ENCODE measurements at places on chromosomes 5 and 9.

DNA sequence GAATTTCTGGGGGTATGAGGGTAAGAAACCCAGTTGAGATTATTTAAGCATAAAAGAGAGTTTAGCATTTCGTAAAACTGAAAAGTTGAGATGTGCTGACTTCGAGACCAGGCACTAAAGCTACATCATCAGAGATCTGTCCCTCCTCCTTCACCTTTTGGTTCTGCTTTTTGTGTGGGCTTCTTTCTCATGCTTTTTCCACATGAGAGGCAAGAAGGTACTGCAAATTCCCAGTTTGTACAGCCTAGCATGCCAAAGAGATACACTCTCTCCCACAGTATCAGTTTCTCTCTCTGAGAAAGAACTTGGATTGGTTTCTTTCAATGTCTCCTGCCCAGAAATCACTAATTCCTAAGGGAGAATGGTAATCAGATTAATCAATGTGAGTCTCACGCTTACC is 584.7 kb downstream of the SEMA5A start:
- no peak for DNase-seq

DNA sequence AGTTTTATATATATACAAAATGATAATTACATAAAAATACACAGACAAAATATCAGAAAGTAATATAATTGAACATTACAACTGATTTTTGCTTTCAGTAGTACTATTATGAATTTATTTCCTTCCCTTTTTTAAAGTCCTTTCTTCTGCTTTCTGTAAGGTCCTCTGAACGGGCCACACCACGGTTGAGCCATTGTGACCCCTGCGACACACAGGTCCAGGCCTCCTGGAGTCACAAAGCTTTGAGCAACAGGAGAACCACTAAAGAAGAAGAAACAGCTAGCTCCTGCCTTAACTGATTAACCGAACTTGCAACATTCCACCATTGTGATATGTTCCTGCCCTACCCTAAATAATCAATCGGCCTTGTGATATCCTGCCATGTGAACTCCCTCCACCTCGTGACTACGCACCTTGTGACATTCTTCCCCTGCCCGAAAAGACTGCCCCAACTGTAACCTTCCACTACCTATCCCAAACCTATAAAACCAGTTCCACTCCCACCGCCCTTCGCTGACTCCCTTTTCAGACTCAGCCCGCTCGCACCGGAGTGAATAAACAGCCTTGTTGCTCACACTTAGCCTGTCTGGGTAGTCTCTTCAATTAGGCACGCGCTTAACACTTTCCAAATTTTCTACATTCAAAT is 375.0 kb upstream of the RFX3 start:
- no peak for DNase-seq

DNA sequence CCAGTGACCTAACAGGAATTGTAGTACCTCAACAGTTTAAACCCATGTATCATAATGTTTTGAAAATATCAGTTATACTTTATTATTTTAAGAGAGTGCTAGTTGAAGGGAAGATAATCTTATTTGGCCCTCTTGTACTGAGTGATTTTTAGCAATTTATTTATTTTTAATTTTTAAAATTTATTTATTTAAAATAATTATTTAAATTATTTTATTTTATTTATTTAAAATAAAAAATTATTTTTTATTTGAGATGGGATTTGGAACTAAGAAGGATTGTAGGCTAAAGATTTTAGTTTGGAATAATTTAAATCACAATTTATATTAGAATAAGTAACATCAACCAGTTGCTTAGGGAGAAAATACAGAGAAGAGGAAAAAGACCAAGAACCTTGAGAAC is 54.2 kb downstream of the NAA35 start:
- no peak for DNase-seq

DNA sequence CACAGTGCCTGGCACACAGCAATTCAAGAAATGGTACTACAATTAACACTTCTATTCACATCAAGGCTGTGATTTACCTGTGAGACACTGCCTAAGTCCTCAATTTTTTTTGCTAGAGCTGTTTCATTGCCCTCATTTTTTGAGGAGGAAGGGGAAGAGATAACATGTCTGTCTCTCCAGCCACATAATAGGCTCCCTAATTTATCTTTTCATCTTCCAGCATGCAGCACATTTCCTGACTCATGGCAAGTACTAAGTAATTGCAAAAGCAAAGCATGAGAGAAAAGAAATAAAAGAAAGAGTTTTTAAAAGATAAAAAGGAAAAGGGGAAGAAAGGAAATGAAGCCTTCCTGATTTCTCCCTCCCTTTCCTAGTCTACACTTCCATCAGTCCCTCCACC is 26.9 kb upstream of the RNF38 start:
- no peak for DNase-seq

DNA sequence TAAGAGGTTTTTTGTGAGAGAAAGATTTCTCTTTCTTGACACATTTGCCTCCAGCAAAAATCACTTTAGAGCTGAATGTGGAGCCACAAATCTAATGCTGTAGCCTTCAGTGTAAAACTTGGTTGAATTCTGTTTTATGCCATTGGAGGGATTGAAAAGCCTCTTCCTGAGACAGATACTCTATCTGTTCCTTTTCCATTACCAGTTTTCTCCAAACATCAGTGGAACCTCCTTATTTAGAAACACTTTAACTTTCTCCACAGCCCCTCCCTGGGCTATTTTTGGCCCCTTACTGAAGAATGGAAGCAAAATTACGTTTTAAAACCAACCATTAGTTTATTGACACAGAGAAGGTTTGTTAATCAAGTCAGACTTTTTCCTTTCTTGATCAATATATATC is 155.3 kb downstream of the PJA2 start:
- no peak for DNase-seq

GRCh38 chr9:38251036-38251860 is 141.3 kb upstream of the ALDH1B1 start:
- DNase-seq = no peak

DNA sequence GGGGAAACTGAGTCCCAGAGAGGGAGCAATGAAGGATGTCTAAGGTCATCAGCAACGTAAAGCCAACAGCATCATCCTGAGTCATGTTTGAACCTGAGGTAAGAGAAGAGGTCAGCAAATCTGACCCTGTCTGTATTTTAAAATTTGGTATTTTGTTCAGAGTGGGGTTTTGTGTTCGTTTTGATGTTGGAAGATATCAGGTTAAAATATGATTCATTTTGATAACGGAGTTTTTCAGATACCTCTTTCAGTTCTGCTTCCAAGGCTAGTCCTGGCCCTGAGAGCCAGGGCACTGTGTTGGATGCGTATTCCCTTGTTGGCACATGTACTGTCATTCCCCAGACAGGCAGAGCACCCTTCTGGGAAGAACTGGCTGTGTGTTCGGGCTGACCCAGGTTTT is 291.0 kb downstream of the NSG2 start:
- no peak for DNase-seq

- no peak for DNase-seq
Observed at GRCh38 chr5:133602835-133603380, 9.4 kb downstream of the FSTL4 start.

GRCh38 chr5:141868541-141868940 is 9.7 kb downstream of the PCDH1 start:
- no peak for DNase-seq

DNA sequence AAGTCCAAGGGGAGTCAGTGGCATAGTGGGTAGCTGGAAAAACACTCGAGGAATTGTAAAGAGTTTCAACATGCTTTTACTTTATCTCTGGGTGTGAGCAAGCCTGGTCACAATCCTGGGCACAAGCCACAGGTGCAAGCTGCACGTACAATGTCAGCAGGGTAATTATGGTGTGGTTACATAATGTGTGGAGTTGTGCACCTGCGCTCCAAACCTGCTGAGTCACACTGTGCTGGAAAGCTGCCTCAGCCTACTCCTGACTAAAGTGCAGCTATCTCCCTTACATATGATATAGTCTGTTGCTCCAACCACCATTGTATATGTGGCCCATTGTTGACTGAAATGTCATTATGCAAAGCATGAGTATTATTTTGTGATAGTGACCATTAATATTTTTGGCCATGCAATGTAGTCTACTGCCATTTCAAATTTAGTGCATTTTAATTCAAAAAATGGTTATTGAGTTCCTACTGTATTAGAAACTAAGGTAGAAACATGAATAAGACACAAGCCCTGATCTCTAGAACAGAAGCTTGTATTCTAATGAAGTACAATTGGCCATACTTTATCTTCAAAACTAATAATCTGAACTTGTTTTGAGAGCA is 160.9 kb upstream of the SLC30A5 start:
- DNase-seq = no peak

DNA sequence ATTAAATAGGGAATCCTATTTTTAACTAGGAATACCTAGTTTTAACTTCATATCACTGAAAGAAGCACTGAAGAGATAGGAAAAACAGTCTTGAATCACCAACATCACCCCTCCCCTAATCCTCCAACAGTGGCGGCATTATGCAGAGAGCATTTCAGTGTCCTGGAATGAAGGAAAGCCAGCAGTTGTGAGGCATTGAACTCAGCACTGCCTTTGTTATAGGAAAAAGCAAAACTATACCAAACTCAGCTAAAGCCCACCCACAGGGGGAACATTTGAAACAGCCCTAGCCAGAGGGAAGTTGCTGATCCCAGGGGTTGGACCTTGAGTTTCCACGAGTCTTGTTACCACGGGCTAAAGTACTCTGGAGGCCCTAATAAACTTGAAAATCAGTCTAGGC is 310.6 kb upstream of the EDIL3 start:
- no peak for DNase-seq

DNA sequence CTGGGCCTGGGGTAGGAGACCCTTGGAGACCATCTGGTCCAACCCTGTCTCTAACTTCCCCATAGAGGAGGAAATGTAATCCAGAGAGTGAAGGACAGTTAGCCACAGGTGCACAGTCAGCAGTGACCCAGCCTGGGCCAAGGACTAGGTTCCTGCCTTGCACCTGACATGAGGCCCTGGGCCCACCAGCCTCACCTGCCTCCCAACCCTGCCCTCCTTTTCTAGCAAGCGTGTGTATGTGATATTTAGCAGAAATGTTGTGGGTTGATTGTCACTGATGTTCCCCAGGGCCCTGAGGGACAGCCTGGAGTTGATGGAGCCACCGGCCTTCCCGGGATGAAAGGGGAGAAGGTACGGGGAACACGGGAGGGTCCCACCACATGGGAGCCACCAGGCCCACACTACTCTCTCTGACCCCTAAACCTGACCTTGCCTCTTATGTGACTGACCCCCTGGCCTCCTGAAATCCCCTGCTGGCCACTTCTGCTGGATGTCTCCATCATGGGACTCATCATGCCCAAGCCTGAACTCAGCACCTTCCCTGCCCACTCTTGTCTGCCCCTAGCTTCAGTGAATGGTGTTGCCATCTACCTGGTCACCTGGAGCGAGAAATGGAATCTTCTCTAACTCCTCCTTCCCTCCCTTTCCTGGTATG is 79.2 kb upstream of the TGFBR1 start:
- DNase-seq = no peak

GRCh38 chr5:58153255-58153654 is 306.6 kb downstream of the PLK2 start:
- DNase-seq = no peak

GRCh38 chr5:3325201-3325971 is 270.2 kb upstream of the IRX1 start:
- DNase-seq = no peak

GRCh38 chr9:126953041-126953809 is 38.6 kb downstream of the RALGPS1 start:
- no peak for DNase-seq

GRCh38 chr5:150510460-150511263 is 2.7 kb downstream of the NDST1 start:
- no peak for DNase-seq

- no peak for DNase-seq
Observed at GRCh38 chr9:91100878-91101450, 260.8 kb downstream of the AUH start.

DNA sequence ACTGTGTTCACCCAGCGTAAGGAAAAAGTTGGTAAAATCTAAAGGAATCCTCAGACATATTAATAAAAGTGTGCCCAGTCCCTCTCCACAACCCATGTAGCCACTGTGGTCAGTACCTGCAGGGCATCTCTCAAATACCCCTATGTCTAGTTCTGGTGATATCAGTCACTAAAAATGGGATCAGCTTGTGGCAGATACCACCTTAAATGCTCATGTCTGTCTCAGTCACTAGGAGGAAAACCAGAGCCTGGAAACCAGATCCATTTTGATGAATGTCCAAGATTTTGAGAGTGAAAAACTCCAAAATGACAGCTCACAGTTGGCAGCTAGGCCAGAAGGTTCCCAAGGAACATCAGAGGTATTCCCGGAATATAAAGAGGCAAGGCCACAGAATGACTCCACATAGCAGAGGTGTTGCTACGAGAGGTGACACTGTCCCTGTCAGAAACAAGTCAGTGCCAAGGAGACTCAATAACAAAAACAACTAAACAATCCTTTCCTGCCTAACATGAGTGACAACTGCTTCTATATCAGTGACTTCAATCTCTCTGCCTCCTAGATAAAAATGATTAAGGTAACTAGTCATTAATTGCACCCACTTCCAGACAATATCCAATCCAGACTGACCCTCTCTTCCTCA is 13.5 kb downstream of the PCAT7 start:
- no peak for DNase-seq

GRCh38 chr9:2686911-2687310 is 30.4 kb upstream of the KCNV2 start:
- DNase-seq = no peak

DNA sequence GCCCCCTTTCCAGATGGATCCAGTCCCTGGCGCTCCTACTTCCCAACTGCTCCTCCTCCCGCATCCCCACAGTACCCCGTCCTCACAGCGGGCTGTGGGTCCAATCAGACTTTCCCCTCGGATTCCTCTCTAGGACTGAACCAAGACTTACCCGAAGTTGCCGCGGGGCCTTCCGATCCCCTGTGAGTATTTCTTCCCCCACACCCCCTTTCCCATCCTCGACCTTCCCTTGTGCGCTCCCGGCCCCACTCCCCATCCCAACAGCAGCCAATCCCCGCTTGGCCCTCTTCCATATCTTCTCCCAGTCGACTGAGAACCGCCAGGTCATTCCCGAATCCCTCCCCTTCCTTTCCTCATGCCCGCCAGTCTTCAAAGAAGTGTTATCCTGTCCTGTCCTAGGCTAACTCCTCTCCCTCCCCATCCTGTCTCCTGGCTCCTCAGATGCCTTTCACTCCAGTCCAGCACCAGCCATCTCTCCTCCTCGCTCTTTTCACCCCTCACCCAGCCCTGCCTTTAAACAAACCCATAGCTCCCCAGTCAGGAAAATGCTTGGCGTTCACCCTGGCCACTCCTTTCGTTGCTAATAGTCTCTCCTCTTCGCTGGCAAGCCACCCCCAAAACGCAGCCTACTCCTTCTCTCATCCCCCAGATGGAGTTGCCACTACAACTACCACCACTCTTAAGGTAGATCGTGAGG is 646 bp downstream of the SWI5 start:
- no peak for DNase-seq

- DNase-seq = no peak
Observed at GRCh38 chr5:45512521-45512920, 183.7 kb downstream of the HCN1 start.

DNA sequence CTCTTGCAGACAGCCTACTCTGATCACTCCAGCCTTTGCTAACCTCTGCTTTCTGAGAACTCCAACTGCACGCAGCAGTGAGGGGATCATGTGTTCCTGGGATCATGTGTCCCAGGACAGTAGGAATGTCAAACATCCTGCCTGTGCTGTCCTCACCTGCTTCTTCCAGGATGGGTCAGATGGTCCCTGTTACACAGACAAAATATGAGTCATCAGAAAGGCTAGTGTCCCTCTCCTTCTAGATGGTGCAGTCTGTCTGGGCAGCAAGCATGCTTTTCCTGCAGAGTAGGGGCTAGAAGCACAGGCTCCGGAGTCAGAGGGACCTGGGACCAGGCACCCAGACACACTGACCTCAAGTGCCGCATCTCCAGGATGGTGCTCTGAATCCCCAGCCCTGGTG is 20.1 kb upstream of the SLC25A48 start:
- no peak for DNase-seq
